ENCODE measurements at places on chromosomes 4 and X.

- DNase-seq: no peak
Observed at GRCh38 chrX:5490786-5491563, 737.7 kb downstream of the NLGN4X start.

DNA sequence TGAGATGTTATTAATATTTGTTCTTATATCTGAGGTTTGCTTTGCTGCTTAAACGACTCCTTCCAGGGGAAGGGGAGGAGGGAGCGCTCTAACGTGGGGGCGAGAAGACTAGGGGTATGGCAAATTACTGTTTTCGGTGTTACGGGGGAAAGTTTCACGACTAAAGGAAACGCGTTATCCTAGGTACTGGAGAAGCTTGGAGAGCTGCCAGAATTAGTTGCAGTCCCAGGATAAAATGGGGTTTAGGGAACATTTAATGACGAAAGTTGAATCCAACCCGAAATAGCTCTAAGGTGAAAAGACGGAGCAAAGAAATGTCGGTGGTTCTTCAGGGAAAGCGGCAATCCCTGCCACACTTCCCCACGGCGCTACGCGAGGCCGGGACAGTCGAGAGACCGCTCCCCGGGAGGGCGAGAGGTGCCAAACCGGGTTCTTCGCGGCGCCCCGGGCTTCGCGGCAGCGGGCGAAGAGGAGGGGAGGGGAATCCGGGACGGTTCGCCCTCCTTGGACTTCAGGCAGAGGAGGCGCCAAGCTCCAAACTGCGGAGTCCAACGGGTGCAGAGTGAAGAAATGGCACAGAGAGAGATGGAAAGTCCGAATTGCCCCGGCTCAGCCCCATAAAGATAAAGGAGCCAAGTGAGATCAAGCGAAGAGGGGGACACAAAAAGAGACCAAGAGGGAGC lies 724 bp downstream of the THOC2 start:
- no peak for DNase-seq

GRCh38 chr4:139958739-139959098 lies 195.3 kb downstream of the MAML3 start:
- DNase-seq: no peak

DNA sequence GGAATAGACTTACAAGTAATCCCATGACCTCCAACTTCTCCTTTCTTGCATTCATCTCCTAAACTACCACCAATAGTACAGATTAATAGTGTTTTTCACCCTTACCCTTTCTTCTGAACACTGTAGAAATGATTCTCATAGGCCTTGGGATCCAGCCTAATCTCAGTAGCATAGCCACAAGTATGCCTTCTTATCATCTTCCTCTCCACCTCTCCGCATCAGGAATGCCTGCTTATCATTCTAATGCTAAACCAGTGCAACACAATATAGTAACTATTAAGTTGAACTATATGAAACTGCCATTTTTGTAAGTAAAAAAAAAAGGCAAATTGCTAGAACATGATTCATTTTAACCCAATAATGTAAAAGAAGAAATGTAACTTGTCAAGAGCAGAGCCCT lies 79.5 kb upstream of the IL2 start:
- no peak for DNase-seq

- DNase-seq: no peak
Observed at GRCh38 chrX:16558489-16558888, 91.5 kb upstream of the S100G start.

GRCh38 chr4:54282837-54283236 lies 53.7 kb downstream of the PDGFRA start:
- DNase-seq: no peak

- DNase-seq: no peak
Observed at GRCh38 chr4:185903205-185903604, 91.2 kb upstream of the SORBS2 start.

GRCh38 chr4:181645489-181645888 lies 597.7 kb upstream of the TENM3 start:
- DNase-seq: no peak

DNA sequence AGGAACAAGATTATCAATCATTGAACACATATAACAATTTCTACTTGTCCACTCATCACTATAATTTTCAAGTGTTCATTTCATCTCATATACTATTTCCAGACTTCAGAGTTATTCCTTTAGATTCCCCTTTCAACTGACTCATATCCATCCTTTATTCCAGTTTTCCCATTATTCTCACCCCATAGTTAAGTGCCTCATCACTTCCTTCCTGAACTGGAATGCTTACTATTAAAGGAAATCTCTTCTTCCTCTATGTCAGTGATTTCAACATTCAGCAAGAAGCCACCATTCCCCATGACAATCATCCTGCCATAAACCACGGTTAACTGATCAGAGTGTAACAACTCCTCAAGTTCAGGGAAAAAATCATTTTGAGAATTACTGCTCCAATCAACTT lies 198.9 kb downstream of the FBXO8 start:
- no peak for DNase-seq

DNA sequence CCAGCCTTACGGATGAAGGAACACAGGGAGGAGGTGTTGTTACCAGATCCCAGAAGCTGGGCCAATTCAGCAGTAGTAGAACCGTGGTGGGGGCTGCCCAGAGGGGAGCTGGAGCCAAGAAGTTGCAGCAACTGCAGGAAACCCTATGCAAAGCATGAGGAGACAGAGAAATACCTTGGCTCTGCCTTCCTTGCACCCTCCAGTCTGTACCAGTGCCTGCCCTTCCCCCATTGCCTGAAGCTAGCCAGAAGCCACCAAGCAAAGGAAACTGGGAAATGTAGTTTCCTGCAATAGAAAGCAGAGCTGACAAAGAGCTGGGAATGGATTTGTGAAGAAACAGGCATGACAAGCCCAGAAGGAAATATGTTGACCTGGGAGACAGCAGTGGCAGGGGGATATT lies 108.7 kb upstream of the FUNDC1 start:
- DNase-seq: no peak

GRCh38 chrX:44693255-44693654 lies 150.6 kb upstream of the DUSP21 start:
- DNase-seq: no peak

GRCh38 chrX:150575419-150575814 lies 7.0 kb downstream of the MTM1 start:
- DNase-seq: no peak

- DNase-seq: no peak
Observed at GRCh38 chr4:33722800-33723516, 2521.4 kb downstream of the ARAP2 start.

GRCh38 chr4:123474817-123475216 lies 78.2 kb downstream of the SPRY1 start:
- no peak for DNase-seq

GRCh38 chrX:47313056-47313455 lies 57.3 kb upstream of the ZNF157 start:
- DNase-seq: no peak

DNA sequence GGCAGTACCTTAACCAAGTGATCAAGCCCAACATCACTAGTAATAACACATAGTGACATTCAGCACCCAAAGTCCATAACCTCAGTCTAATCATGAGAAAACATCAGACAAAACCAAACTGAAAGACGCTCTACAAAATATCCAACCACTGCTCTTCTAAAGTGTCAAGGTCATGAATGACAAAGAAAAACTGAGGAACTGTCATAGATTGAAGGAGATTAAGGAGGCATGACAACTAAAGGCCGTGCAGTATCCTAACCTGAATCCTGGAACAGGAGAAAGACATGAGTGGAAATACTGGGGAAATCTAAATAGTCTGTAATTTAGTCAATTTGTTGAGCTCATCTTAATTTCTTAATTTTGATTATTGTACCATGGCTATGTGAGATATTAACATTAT lies 38.2 kb upstream of the EXOC1L start:
- no peak for DNase-seq
